Liver (tissue), 10 donors: ENCODE measurements at places on chromosomes 1 and 21. TPM values are rescaled to one million over a fixed set of nuclear protein-coding genes. Genes with fewer than 3 reads are reported as not detected.

B3GALT2 gene
- total RNA-seq: 1.9 TPM

FAM110D gene
- total RNA-seq: 0.14 TPM

ZMYND12 gene
- total RNA-seq: 3.0 TPM

TEX38 gene
- total RNA-seq: not detected

LIPI gene
- total RNA-seq: not detected

OR2L8 gene
- 0.08 TPM for total RNA-seq
